ENCODE measurements at places on chromosomes 12 and 14.

- DNase-seq = no peak
These were observed 97.8 kb downstream of the ETNK1 start for GRCh38 chr12:22722779-22723178.

GRCh38 chr12:68490476-68490875 is 120.2 kb upstream of the RAP1B start:
- DNase-seq = no peak

GRCh38 chr12:66239295-66239694 is 50.3 kb downstream of the IRAK3 start:
- no peak for DNase-seq

GRCh38 chr14:75277008-75277814 is 1.4 kb upstream of the FOS start:
- DNase-seq = peak; percentile 83

- DNase-seq = no peak
These were observed 1145.4 kb upstream of the TMEM132C start for GRCh38 chr12:127121494-127122084.

DNA sequence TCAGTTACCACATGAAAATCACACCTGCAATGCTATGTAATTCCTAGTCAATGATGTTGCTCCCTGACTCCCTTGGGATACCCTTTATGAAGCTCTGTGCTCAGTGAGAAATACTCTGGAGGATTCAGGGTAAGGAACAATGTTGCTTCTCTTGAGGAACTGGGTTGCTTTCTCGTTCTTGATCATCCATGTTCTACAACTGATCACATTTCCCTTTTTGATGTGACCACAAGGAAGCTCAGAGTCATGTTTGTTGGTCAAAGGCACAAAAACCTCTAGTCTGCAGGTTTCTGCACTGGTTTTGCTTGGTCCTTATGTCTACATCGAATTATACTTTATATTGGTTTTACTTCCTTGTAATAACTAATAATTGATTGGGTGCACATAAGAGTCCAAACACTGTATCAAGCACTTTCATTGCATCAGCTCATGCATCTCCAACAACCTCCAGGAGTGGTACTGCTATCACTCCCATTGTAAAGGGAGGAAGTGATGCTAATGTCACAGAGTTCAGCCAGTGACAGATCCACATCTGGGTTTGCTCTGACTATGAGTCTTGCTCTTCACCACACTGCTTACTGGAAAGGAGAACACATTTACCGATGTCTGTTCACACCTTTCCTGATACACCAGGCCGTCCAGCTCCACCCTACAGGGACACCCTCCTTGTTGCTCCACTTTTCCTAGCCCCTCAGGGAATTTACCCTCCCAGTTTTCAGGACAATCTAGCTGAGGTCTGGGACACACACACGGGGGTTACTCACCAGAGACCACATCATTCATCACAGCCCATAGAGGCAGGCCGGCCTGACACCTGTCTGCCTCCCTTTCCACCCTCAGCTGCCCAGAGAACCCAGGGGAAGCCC is 41.0 kb downstream of the CMKLR1 start:
- no peak for DNase-seq

DNA sequence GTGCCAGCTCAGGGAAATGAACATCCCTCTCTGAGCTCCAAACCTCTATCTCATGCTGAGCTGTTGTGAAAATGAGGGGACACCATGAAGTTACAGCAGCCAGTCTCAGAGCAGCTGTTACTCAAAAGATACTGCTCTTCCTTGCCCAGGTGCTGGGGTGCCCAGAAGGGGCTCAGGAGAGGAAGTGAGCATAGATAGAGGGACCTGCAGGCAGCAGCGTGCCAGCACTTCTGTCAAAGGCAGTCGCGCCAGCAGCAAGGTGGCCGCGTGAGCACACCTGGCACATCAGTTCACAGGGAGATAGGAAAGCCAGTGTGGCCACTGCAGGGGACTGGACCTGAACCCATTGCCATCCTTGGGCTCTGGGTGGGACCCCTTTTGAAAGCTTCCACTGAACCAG is 27.8 kb downstream of the C14orf132 start:
- no peak for DNase-seq

All from NCI-H1417 (cell line).